Temporal lobe (tissue), 4 donors: ENCODE measurements at places on chromosomes 2 and 18. TPM values are rescaled to one million over a fixed set of nuclear protein-coding genes. Genes with fewer than 3 reads are reported as not detected.

Gene ZNF385B
- 2.5 TPM for total RNA-seq

Gene SP100
- total RNA-seq: 5.4 TPM

Gene ABCG8
- 0.74 TPM for total RNA-seq

Gene UGT1A3
- not detected for total RNA-seq

Gene CYP27A1
- total RNA-seq: 4.4 TPM

Gene IL36G
- not detected for total RNA-seq

Gene PPIL3
- total RNA-seq: 33.2 TPM
